ENCODE measurements at places on chromosomes 7 and 10.

DNA sequence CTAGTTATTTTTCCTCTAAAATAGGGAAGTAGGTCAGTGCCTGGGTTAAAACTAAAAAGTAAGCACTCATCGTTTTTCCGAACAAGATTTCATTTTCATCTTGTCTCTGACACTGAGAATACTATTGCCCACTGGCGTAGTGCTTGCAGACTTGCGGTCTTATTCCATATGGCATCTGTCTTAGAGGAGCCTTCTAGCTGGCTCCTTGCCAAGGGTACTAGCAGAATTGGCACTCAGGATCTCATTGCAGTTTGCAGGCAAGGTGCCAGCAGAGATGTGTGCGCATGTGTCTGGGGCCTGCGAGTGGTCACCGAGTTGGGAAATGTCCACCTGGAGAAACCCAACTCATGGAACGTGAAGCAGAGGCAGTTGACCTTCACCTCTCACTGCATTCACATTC is 143.4 kb downstream of the CELF2 start:
- peak; percentile 40 for DNase-seq

DNA sequence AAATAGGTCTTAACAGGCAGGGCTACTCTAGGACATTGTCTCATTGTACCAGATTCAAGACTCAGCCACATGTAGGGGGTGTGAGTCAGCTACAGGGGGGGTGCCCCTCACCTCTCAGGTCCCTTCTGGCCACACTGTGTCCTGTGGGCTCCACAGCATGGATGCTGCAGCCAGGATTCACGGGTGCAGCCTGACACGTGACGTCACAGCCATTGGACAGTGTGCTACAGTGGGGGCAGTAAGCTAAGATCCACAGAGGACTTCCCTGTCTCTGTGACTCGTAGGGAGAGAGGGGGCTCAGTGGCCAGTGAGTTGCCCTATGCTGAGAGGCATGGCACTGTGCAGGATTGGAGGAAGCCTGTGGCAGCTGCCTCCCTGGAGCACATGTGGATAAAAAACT is 77.9 kb downstream of the TMEM178B start:
- DNase-seq: no peak

DNA sequence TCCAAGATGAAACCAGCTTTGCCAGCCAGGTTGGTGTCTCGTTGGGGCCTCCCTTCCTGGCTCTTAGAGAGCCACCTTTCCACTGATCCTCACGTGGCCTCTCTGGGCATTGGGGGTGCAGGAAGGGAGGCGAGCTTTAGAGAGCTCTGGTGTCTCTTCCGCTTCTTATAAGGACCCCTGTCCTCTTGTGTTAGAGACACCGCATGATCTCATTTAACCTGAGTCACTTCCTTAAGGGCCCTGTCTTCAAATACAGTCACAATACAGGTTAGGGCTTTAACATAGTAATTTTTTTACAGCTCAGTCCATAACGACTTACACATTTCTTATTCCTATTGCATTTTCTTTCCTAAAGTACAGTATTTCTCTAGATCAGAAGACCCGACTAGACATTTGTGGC is 535.8 kb downstream of the SDK1 start:
- DNase-seq: no peak

- DNase-seq: no peak
Measured at GRCh38 chr10:121590772-121591171, 7.5 kb downstream of the FGFR2 start.

DNA sequence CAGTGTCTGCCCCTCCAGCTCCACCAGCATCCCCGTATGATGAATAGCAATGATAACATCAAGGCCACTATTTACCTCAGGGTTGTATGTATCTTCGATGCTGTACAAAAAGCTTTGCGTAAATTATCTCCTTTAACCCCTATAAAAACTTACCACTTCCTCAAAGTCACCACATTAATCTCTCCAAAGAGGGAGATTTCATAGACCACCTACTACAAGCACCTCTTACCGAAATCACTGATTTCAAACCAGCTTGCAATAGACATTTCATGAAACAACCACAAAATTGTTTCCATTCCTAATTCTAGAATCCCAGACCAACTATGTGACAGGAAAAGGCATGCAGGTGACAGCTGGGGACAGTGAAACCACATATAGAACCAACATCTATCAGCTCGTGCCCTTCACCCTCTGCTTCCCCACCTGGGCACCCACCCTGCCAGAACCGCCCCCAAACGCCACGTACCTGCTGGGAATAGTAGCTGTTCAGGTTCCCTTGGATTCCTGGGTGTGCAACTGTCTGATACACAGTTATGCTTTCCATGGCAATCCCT is 20.1 kb upstream of the MMP21 start:
- DNase-seq: no peak

GRCh38 chr7:158765020-158765419 is 60.4 kb upstream of the NCAPG2 start:
- no peak for DNase-seq

DNA sequence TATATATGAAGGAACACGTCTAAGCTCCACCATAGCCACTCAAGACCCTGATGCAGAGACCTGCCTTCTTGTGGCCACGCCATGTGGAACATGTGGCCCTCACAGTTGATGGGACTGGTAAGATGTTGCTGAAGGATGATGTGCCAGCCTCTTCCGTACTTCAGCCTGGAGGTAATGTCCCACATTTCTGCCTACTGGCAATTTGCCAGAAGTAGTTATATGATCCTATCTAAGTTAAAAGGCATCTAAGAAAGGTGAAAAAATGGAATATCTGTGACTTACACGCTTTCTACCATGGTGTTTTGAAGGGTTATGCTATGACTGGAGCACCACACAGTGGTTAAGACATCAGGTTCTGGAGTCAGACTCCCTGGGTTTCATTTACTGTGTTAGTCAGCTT is 948.7 kb upstream of the GHITM start:
- DNase-seq: no peak

DNA sequence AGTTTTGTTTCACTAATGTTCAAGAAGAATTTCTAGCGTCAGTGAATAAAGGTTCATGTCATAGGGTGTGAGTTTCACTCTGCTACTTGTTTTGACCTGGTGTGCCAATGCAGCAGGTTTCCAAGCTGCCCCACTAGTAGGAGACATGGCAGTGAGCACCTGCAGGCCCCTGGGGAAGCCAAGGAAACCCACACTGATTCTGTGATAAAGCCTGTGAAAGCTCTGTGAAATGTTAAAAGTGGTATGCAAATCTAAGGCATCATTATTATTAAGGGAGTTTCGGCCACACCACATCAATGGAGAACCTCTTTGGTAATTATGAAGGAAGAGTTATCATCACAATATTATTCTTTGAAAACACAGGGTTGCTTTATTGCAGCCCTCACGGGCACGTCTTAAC is 46.4 kb downstream of the ABCB5 start:
- DNase-seq: no peak

- DNase-seq: peak; percentile 58
Measured at GRCh38 chr10:24642921-24643678, 80.6 kb downstream of the ARHGAP21 start.

GRCh38 chr7:34191162-34191561 is 285.8 kb downstream of the BMPER start:
- DNase-seq: no peak

GRCh38 chr7:108395426-108395825 is 60.8 kb downstream of the NRCAM start:
- DNase-seq: no peak

DNA sequence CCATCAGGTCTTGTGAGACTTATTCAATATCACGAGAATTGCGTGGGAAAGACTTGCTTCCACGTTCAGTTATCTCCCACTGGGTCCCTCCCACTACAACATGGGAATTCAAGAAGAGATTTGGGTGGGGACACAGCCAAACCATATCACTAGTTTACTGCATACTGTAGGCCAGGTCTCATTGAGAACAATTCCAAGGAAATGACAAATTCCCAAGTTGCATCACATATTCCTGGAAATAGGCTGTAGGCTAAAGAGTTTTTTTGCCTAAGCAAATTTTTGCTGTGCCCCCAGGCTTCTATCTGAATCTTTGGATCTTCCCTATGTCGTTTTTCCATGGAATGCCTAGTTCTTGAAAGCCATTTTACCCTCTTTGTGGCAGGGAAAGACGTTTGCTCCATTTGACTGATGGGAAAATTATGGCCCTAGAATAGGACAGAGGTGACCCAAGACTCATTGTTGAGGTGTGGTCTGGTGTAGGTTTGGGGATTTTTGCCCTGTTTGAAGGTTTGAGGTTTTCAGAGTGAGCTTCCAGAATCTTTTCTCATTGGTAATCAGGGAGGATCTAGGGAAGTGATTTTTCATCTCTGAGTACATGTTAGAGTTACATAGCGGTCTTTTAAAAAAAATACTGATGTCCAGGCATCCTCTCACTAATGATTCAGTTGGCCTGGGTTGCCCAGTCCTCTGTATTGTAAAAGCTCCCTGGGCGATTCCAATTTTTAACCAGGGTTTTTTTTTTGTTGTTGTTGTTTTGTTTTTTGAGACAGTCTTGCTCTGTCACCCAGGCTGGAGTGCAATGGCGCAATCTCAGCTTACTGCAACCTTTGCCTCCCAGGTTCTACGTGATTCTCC is 44.4 kb downstream of the TACR2 start:
- peak; percentile 10 for DNase-seq

- DNase-seq: no peak
Measured at GRCh38 chr10:70920519-70920918, 32.2 kb upstream of the PCBD1 start.

DNA sequence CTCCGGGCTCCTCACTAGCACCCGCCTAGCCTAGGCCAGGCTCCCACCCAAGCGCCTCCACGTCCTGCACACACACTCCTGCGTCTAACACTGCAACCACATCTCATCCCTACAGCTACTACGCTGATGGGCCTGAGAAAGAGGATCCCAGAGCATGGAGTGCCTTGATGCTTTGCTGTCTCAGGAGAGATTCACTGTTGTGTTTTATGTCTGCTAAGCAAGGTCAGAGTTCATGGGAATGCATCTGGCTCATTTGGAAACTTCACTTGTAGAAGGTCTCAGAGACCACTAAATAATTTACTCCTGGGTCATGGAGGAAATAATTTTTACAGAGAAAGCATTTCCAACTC is 88.7 kb downstream of the SLIT1 start:
- no peak for DNase-seq

DNA sequence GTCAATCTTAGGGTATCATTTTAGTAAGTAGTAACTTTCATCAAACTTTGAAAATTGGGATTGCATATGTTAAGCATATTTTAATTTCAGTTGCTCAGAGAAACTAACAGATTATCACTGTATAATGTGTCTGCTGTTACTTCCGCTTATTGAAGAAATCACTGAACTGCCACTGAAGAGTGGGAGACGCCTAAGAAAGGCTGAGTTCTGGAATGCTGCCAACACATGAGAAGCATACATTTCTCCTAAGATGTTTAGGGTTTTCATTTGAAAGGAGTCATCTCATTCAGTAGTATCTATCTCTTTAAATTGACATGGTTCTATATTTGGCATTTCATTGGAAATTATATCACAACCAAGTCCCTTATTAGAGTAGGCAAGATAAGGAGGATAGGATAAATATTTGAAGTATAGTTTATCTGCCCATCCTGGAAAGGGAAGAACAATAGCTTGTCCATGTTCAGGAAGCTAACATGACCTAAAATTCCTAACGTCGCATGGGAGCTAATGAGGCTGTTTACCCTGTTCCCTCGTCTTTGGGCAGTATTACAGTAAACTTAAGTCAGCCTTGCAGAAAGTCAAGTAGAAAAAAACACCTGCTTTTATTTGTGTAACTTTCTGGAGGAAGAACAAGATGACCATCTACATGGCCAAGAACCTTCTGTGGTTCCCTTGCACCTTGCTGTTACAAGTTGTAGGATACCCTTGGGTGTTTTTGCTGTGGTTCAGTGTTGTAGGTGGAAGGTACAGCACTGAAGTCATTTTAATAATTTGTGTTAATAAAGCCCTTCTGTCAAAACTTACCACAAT is 67.3 kb downstream of the NHLRC2 start:
- DNase-seq: peak; percentile 36

DNA sequence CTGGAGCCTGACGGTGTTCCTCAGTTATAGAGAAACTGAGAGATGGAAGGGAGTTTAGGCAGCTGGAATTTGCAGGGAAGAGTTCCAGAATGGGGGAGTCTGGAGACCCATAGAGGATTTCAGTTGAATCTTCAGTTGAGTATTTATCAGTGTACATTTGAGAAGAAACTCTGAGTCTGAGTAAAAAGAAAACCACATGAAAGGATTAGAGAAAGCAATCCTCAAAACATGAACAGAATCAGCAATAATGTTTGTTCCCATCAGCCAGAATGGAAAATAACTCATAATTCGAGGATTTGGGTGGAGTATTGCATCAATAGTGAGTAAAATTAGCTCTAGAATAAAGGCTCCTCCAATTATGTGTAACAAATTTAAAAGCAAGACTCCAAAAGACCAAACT is 130.0 kb upstream of the AHR start:
- no peak for DNase-seq

DNA sequence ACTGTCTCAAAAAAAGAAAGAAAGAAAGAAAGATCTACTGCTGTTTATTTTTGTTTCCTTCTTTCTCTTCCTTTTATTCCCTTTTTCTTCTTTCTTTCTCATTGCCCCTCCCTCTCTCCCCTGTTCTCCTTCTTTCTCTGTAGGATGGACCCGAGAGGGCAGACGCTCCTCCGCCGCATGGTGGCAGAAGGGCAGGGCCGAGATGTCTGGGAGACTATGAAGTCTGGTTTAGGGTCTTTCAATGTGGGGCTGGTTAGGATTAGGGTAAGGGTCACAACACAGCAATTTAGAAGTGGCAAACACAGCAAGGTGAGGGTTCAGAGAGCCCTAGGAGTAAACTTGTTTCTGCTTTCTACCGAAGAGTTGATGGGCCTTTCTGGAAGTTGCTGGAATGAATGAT is 45.7 kb upstream of the RASGEF1A start:
- no peak for DNase-seq

DNA sequence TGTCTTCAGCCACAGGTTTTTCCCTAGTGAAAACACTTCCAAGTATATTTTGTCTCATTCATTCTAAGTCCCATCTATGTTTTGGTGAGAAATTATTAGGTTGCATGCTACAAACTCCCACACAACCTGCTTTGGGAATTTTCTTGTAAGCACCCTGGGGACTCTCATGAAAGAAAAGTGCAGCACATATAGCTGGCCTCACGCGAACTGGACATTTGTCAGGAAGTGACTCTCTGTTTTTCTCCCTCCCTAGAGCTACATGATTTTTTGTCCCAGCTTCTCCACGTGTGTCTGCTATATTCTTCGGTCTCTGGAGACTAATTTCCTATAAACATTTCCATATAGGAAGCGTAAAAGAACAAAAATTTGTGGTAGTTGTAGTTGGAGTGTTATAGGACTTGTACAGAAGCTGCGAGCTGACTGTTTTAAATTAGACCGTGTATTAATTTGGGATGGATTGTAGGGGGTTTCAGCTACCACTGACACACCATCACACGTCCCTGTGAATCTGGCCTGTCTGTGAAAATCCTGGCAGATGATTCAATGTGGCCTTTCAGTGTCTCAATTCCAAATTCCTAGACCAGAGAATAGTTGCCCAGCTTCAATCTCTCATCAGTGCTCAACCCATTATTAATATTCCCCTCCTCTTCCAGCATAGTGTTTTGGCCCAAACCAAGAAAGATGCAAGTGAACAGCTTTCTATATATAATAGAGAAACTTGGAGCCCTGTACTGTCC is 40.2 kb downstream of the ARL4A start:
- no peak for DNase-seq

GRCh38 chr7:14745076-14745475 is 157.5 kb downstream of the DGKB start:
- no peak for DNase-seq

All from inflammatory macrophage (primary cell).